CD4-positive, CD25-positive, alpha-beta regulatory T cell (primary cell): ENCODE measurements at places on chromosomes 12 and 14. TPM values are rescaled to one million over a fixed set of nuclear protein-coding genes. Genes with fewer than 3 reads are reported as not detected.

GPR84 gene
- not detected for total RNA-seq

DNA sequence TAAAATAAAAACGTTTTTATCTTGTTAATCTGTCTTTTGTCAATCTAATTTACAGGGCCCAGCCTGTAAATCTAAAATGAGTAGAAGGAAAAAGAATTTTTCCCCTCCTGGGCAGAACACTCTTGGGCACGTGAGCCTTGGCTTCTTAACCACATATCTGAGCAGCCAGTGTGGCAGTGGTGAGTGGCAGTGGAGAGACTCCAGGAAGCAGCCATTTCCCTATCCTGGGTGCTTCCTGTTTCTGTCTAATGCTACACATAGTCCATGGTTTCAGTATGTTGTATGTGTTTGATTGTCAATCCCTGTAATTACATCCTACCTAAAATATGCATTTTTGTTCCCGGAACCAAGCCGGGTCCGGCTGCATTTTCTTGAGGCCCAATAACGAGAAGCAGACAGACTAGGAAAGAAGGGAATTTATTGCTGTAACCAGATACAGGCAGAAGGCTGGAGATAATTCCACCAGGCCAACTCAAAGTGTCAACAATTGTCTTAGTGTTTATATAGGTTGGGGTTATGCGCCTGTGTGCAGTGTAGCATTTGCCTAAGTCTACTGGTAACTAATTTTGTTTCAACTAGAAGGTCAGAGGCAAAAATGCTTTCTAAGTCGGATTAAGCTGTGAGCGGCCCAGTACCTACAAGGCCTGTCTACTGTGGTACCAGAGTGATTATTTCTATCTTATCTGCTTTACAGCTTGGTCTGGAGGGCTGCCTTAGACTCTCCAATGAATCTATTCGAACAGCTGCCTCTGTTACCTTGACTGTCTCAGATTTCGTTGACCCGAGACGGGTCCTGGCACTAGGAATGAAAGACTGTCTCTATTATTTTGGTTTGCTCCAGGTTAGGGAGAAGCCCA lies 82.4 kb upstream of the RESF1 start:
- no peak for DNase-seq

- DNase-seq: no peak
These were observed 74.3 kb downstream of the MAP3K9 start for GRCh38 chr14:70735043-70735442.

GRCh38 chr12:55727643-55728185 lies 1.1 kb downstream of the CD63 start:
- DNase-seq: no peak
